Stimulated activated CD8-positive, alpha-beta memory T cell treated with anti-CD3 and anti-CD28 coated beads, Interleukin-4, amount 100 ng/mL, for 1 hour (primary cell): ENCODE measurements at places on chromosomes 3 and 15.

DNA sequence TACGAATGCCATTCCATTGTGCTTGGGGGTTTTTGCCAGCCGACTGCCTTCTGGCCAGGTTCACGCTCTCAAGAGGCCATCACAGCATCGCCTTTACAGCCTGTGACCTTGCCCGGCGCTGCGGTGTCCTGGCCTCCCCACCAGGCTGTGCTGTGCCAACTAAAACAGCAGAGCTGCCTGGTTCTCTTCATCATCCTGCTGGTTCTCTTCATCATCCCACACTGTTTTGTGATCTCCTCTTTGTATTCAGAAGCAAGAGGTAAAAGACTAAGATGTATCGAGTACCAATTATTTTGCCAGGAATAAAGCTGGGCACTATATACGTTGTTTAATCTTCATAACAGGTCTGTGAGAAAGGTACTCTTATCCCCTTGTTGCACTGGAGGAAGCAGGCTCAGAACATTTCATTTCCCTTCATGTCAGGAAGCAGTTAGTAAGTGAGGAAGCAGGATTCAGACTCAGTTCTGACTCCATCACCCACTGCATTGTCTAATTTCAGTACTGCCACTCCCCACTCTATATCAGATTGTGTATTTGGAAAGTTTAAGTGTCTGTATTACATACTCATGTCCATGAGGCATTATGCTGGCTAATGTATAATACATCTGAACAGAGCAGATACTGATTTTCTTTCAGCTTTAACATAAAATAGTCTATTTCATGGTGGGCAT lies 92.7 kb downstream of the LRRC28 start:
- peak; percentile 38 for DNase-seq

GRCh38 chr3:17219593-17219992 lies 334.8 kb downstream of the PLCL2 start:
- no peak for DNase-seq

- no peak for DNase-seq
Observed at GRCh38 chr3:7263347-7264195, 402.7 kb downstream of the GRM7 start.

DNA sequence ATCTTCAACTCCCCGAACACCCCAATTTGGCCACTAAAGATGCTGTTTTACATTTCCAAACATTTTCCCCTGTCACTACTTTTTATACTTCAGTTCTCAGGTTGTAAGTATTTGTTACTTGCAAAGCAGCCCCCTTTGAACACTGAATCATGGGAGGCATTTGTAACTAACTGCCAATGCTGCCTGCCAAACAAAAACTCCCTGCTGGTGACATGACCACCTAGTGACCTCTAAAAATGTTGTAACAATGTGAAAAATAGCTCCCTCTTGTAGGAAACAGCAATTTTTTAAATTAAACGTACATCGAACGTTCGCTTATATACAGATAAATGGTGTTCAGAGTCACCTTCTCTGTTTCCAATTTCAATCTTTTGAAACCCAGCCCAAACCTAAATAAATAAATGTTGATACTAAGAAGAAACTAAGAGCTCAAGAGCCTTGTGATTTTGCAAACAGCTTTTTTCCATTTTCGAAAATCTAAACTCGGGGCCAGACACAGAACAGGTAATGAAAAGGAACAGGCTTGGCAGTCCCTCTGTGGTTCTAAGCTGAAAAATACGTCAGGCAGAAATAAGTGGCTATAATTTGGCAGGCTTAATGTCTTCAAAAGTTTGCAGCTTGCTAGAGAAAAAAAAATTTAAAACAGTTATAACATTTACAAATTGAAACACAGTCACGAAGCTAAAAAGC lies 268.6 kb upstream of the WNT5A start:
- DNase-seq, result no peak

GRCh38 chr15:60413231-60413824 lies 15.5 kb upstream of the ANXA2 start:
- no peak for DNase-seq

DNA sequence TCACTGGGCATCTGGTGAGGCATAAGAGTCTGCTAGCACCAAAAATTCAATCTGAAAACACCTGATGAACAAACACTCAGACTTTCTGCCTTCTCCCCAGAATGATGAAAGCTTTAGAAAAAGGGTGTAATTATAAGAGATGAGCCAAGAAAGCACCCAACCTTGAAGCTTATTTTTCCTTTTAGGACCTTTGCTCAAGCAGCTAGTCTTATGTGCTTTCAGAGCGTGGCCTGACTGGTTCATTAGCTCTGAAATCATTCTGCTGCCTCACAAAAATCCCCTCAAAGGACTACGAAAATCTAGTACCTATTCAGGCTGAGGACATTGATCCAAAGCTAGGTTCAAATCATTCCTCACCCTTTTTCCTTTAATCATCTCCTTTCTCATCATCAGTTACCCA lies 662.3 kb downstream of the MAGI1 start:
- no peak for DNase-seq

- DNase-seq, result no peak
Observed at GRCh38 chr3:67094167-67094566, 96.1 kb downstream of the KBTBD8 start.

GRCh38 chr15:89669941-89670340 lies 9.2 kb downstream of the PLIN1 start:
- DNase-seq, result no peak

DNA sequence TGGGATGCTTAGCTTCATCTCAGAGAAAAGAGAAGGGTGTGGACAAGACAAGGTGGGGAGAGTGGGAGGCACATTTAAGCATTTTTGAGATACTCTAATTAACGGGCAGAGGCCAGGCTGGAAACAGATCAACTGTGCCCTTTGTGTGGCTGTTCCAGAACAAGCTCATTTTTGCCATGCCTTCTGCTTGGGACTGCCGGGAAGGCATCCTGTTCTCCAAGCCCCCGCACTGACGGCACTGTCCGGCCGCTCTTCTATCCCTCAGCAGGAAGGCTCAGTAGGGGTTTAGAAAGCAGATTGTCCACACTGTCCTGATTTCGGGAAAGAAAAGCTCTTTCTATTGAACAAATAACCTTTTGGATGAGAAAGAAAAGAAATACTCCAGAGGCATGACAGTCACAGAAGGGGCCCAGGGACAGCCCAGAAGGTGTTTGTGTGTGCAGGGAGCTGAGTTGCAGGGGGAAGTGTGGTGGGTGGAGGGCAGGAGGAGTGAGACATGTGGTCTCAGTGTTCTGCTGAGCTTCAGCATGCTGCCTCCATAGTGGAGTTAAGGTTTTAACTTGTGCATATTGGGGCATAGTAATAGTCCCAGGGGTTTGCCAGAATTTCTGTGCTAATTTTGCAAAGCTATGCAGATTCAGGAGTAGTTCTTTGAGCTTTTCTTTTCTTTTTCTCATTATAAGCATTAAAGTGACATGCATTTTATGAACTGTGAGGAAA lies 27.3 kb downstream of the SV2B start:
- DNase-seq, result no peak

DNA sequence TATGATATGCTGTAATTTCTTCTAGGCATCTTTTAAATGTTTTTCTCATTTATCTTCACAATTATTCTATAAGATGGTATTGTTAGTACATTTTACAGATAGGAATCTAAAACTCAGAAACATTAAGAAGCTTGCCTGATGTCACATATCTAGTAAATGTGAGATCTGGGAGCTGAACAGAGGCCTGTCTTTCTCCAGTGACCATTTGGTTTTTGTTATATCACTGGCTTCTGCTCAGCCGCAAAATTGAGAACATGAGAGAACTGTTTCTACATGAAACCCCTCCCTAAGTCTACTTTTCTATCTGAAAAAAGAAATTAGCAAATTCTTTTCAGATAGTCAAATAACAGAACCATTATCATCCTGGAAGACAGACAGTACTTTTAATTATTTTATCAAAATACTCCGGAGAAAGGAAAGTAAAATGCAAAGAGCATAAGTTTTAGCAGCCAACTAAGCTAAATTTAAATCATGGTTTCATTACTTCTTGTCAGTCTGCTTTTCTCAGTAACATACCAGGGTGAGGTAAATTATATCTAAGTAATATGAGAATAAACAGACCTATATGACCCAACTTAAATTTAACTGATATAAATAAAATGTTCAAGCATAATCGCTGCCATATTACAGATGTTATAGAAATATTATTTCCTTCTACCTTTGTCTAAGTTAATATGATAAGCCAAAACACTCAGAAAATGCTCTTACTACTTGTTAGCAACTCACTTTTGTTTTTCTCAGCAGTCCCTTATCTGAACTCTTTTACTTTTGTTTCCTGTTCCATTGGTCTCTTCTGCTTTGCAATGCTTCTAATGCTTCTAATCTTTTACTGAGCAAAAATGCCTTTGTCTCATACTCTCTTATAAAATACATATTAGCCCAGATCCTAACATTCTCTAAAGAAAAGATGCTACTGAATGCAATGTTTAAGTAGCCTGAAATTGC lies 68.0 kb upstream of the MBNL1 start:
- no peak for DNase-seq

GRCh38 chr15:95693917-95694316 lies 636.6 kb upstream of the NR2F2 start:
- DNase-seq, result no peak

- no peak for DNase-seq
Observed at GRCh38 chr3:154384479-154384878, 45.5 kb downstream of the GPR149 start.

DNA sequence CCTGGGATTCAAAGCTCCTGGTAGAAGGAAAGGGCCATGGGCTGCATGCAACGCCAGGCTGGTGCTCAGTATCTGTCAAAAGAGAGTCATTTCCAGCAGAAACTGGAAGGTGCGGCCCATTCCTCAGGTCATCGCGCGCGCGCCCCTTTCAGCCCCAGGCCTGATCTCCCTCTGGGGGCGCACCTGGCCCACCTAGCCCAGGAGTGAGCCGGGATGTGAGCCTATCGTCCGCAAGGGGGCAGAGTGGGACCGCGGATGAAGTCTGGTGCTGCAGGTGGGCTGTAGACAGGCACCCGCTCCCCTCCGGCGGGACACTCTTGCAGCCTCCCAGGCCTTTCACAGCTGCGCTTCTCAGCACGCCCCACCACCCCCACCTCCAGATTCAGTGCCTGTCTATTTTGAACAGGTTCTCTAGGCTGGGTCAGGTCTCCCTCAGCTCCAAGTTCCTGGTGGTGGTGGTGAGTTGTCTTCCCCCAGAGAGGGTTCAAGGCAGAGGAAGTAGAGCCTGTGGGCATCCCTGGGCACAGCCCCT lies 5.8 kb upstream of the RPL29 start:
- peak; percentile 74 for DNase-seq

- DNase-seq, result no peak
Observed at GRCh38 chr3:45773714-45774449, 22.5 kb downstream of the SLC6A20 start.

GRCh38 chr3:150292891-150293290 lies 115.2 kb upstream of the TSC22D2 start:
- DNase-seq, result no peak

DNA sequence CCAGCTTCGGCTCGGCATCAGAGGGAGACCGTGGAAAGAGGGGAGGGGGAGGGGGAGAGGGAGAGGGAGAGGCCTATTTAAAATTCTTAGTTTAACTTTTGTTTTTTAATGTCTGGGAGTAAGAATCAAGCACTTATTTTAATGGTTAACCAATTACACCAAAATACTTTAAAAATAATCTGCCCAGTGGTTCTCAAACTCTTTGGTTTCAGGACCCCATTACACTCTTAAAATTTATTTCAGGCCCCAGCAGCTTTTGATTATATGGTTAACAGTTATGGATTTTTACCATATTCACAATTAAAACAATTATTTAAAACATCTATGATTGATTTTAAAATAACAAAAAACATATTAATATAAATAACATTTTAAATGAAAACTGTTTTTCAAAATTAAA lies 44.5 kb downstream of the NKIRAS1 start:
- no peak for DNase-seq

- no peak for DNase-seq
Observed at GRCh38 chr3:53613125-53613524, 118.7 kb downstream of the CACNA1D start.

DNA sequence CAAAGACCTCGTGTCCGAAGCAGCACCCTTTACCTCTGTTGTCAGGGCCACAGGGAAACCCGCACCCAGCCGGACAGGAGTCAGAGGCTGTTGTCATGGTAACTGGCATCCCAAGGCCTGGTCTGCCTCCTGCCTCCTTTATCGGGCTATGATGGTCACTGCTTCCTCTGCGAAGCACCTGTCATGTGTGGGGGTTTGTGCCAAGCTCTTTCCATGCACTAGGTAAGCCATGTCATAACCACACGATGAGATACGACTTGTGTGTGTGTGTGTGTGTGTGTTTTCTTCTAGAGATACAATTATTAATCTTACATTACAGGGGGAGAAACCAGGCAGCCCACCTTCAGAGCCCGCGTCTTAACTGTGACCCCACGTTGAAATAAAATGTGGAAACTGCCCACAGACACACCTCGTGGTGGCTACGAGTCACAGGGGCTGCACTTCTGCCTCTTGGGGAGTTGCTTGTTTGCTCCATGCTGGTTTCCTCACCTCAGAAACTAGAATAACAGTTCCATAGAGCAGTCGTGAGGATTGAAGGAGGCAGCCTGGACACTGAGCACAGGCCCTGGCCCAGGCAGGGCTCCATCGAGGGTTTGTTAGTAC lies 18.0 kb downstream of the ZDHHC19 start:
- DNase-seq, result no peak

GRCh38 chr3:146313031-146313745 lies 62.3 kb upstream of the PLSCR4 start:
- no peak for DNase-seq

DNA sequence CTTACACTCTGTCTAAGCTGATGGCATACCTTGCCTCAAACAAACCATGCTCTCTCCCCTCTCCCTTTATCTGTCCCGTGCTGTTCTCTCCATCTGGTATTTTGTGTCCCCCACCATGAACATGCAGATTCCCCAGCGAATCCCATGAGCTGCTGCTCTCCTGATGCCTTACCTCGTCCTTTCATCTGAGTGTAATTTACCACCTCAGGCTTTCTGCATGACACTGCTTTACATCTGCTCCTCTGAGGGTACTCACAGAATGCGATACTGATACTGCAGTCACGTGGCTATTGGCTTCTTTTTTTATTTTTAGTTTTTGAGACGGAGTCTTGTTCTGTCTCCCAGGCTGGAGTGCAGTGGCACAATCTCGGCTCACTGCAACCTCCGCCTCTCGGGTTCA lies 341.7 kb downstream of the PTPRG start:
- no peak for DNase-seq

GRCh38 chr3:65591313-65591712 lies 447.4 kb downstream of the MAGI1 start:
- DNase-seq, result no peak

DNA sequence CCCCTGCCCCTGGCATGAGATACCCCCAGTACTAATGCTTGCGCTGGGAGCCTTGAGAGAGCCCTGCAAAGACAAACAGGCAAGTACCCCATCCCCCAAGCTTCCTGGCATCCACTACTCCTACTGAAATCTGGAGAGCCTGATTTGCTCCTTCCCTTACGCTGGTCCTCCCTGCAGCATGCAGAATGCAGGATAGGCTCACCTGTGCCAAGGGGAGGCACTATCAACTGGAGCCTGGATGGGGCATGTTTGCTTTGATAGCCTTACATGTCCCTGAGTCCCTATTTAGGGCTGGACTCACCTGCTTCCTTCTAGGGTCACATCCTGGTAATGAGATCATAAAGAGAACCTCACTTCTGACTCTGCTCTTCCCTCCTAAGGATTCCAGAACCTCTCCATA lies 42.9 kb downstream of the RAB11A start:
- DNase-seq, result no peak
